Upper lobe of left lung (tissue), 6 donors: ENCODE measurements at places on chromosomes 3 and 15.

GRCh38 chr3:31533169-31534064, 692 bp downstream of the STT3B start:
- DNase-seq: peak; percentile 95

- DNase-seq: no peak
Observed at GRCh38 chr15:48233246-48233645, 27.1 kb downstream of the SLC12A1 start.

DNA sequence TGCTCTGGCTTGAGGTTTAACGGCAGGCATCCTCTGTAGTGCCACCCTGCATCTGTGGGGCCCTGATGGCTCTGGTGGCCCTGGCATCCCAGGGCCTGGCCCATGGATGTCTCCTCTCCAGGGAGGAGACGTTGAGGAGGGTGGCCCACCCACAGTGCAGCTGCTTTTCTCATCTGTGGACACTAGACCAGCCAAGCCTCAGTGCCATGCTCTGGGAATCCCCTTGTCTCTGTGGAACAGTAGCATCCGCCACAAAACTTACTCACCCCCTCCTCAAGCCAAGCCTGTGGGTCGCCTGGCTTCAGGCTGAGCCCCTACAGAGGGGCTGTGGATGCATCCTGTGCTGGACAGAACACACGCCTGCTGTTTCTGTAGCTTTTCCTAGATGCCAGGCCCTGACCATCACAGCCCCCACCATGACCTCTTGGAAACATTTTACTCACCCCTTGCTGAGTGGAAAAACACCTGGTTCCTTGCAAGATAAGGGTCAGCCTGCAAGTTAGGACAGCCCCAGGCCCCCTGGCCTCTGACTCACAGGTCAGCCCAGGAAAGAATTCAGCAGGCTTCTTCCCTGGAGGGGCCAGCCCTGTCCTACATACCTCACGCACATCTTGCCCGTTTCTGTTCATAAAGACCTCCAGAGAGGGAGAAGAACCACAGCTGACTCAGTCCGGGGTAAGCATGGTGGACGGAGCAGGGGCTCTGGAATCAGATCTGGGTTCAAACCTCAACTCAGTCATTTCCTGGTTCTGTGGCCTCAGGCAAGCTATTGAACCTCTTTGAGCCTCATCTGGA, 19.0 kb downstream of the PAK6 start:
- DNase-seq: no peak

GRCh38 chr3:53120336-53120735, 9.9 kb downstream of the RFT1 start:
- DNase-seq: no peak

- DNase-seq: no peak
Observed at GRCh38 chr15:79037848-79038247, 52.7 kb downstream of the RASGRF1 start.

DNA sequence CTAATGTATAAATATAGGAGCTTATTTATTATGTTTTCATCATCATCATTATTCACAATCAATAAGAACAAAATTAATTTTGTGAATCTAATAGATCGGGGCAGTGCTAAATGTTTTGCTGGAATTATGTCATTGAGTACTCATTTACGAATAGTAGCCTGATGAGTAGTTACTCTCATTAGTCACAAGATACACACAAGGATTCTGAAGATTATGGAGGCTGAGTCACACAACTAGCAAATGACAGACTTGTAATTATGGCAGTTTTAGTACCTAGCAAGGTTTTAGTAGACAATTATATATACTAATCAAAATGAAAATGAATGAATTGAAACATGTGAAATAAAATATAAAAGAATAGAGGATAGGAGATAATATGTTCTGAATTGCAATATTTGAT, 954.2 kb downstream of the CADM2 start:
- DNase-seq: no peak

GRCh38 chr3:99419116-99419515, 219.3 kb upstream of the COL8A1 start:
- DNase-seq: no peak

DNA sequence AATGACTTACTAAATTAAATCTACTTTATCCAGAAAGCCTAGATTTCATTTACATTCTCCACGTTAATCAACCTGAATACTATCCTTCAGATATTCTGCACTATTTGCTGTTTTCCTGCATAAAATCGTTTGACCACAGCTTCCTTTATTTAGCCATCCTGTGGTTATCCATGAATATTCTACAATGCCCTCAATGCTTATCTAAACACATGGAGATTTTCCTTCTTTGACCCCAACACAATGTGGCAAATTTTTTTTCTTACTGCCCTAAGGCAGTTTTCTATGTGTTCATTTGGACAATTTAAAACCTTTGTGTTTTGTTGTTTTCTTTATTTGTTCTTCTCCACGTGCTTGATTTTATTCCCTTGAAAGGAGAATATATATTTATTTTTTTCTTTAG, 495.5 kb upstream of the ROBO1 start:
- no peak for DNase-seq

- no peak for DNase-seq
Observed at GRCh38 chr3:923161-923910, 169.5 kb upstream of the CNTN6 start.

GRCh38 chr3:127139601-127140500, 53.1 kb upstream of the PRR23E start:
- no peak for DNase-seq

DNA sequence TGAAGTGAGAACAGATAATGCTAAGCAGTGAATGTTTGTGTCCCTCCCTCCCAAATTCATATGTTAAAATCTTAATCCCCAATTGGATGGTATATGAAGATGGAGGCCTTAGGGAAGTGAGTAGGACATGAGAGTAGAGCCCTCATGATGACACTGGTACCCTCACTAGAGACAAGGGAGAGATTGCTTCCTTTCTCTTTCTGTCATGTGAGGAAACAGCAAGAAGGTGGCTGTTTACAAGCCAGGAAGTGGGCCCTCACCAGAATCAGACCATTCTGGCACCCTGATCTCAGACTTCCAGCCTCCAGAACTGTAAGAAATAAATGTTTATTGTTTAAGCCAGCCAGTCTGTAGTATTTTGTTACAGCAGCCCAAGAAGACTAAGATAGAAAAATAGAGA, 209.5 kb downstream of the SATB1 start:
- DNase-seq: no peak

- no peak for DNase-seq
Observed at GRCh38 chr3:12815719-12816118, 19.2 kb downstream of the CAND2 start.

- DNase-seq: no peak
Observed at GRCh38 chr15:47685141-47685870, 32.0 kb upstream of the SEMA6D start.

- no peak for DNase-seq
Observed at GRCh38 chr3:172101107-172101506, 61.7 kb downstream of the FNDC3B start.

DNA sequence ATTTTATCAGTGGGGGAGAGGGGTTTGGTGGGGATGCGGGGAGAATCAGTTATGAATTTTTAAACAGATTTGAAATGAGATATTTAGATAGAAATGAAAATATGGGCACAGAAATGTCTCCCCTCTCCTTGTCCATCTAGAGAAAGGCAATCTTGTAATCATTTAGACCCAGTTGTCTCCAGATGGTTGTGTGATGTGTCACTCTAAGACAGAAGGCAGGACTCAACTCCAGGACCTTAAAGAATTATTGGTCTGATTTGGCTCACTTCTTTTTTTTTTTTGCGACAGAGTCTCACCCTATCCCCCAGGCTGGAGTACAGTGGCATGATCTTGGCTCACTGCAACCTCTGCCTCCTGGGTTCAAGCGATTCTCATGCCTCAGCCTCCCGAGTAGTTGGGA, 77.2 kb downstream of the EOMES start:
- no peak for DNase-seq

DNA sequence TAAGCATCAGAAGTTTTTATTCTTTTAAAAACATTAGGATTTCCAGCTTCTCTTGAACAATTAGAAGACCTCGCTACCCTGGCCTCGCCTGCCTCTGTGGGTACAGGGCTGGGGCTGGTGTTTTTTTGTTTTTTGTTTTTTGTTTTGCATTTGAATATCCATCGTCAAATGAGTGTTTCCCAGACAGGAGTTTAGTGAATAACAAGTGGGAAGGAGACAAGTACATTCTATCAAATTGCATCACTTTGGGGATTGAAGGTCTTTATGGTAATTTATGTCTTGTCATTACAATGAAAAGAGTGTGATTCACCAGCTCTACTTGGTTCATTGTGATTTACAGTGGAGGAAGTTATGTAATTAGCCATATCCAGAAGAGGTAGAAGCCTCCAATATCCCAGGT, 161.1 kb upstream of the UBE2E1 start:
- no peak for DNase-seq

GRCh38 chr3:141403576-141403975, 35.3 kb downstream of the ZBTB38 start:
- DNase-seq: no peak

- DNase-seq: no peak
Observed at GRCh38 chr3:145915787-145916186, 245.2 kb downstream of the PLOD2 start.

DNA sequence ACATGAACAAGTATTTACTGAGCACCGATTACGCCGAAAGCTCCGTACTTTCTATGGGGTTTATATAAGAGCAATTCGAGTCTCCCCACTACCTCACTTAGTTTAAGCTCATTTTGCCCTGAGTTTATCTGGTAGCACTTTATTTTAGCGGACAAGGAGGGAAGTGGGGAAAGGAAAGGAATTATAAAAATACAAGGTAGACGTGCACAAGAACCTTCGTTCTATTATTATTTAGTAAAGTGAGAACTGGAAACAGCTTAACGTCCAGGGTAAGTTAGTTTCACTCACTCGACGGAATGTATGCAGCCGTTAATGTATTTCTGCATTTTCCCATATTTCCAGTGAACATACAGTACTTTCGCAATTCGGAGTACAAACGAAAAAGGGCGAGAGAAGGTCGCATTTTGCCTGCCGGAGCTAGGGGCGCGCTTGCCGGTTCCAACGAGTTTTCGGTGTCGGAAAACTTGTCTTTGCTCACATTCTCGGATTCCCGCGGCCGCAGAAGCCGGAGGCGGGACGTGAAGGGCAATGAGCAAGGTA, 1.2 kb upstream of the STT3B start:
- DNase-seq: no peak

- peak; percentile 21 for DNase-seq
Observed at GRCh38 chr15:96064351-96064756, 266.1 kb upstream of the NR2F2 start.

- no peak for DNase-seq
Observed at GRCh38 chr3:178231645-178232044, 304.6 kb upstream of the KCNMB2 start.

GRCh38 chr15:97194750-97195149, 765.8 kb upstream of the ARRDC4 start:
- no peak for DNase-seq

DNA sequence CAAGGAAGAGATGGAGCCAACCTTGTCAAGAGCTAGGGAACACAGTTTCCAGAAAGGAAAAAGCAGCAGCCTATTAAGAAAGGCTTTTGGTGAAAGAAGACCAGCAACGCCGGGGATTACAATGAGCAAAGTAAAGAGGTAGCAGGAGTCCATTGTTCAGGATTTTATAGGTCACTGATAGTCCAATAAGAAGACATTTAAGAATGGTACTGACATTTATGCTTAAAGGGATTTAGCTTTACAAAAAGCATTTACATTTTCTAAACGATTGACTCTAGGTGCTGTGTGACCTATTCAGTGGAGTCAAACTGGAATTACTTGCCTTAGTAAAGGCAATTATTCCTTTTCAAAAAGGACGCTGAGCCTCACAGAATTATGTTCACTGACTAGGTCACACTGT, 40.8 kb downstream of the CSNK1G1 start:
- no peak for DNase-seq

- DNase-seq: no peak
Observed at GRCh38 chr3:14640157-14640562, 11.4 kb upstream of the CCDC174 start.

DNA sequence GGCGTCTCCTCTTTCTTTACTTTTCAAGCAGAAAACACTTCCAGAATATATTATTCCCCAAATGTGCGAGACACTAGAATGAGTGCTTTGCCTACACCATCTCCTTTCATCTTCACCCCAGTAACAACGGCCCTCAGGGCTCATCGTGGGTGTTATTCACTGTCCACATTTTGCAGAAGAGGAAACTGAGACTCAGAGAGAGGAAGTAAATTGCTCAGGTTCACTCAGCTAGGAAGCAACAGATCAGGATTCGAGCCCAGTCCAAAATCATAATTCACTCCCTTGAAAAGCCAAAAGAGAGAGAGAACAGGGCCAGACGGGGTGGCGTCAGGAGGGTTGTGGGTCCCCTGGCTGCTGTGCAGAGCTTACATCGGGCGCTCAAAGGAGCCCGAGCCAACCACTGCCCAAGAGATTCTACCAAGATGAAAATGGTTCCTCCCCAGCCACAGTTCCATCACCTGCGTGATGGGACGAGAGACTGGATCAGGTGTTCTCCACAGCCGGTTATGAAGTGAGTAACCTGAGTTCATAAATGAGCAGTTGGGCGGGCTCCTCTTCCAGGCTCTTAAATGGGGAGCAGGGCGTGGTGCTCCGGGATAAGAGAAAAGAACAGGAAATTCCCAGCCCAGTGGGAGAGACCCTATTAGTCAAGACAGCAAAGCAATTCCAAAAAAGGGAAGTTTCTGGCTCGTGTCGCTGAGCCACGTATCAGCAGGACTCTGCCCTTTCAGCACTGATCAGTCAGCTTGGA, 48.6 kb upstream of the FLNB start:
- DNase-seq: peak; percentile 62

- no peak for DNase-seq
Observed at GRCh38 chr3:6781092-6781491, 79.8 kb upstream of the GRM7 start.

- DNase-seq: no peak
Observed at GRCh38 chr15:99514306-99514705, 51.5 kb upstream of the MEF2A start.

DNA sequence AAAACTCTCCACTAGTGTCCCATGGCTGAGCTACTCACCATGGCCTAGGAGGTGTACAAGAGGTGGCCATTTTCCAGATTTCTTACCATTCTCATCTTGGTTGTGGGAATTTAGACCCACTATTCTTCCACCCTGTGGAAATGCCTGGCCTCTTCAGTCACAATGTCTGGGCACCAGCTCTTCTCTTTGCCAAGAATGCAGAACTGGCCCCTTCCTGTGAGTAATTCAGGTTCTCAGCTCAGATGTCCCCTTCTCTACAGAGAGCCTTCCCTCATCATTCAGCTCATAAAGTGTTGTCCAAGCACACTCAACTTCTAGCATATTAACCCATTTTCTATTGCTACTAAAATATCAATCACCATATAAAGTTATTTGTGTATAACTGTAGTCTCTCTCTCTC, 575.5 kb upstream of the KCNMB2 start:
- no peak for DNase-seq

GRCh38 chr3:112855883-112856282, 9.2 kb upstream of the CD200R1L start:
- no peak for DNase-seq

- DNase-seq: no peak
Observed at GRCh38 chr3:44061961-44062360, 179.7 kb upstream of the TOPAZ1 start.

- DNase-seq: no peak
Observed at GRCh38 chr3:108342837-108343486, 46.6 kb downstream of the HHLA2 start.
